ENCODE measurements at places on chromosomes 2 and 18.

- no peak for DNase-seq
These were observed 225.1 kb upstream of the ITGA4 start for GRCh38 chr2:181231886-181232621.

DNA sequence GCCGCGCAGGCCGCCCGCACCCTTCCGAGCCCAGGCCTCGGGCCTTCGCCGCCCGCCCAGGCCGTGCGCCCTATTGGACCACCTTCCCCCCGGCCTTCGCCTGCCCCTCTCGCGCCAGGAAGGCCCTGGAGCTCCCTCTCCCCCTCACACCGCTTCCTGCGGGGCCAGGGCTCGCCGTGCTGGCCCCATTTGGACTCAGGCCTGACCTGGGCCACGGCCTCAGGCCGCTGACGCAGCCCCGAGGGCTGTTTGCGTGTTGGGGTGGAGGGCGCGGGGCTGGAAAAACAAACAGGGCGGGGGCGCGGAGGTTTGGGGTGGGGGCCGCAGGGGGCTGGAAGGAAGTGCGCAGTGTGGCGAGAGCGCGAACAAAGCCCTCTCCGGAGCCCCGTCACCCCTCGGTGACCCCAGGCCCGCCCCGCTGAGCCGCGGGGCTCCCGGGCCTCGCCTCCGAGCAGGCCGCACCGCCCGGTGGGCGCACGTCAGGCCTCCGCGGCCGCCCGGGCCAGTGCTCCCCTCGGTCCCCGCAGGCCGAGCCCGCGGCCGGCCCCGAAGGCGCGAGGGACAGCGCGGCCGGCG lies 12.3 kb upstream of the SIX3 start:
- DNase-seq = no peak

DNA sequence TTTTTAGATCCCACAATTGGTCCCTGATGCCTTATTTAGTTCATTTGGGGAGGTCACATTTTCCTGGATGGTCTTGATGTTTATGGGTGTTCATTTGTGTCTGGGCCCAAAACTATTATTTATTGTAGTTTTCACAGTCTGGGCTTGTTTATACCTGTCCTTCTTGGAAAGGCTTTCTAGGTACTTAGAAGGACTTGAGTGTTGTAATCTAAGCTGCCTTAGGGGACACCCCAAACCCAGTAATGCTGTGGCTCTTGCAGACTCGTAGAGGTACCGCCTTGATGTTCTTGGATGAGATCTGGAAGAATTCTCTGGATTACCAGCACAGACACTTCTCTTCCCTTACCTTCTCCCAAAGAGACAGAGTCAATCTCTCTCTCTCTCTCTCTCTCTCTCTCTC lies 25.0 kb upstream of the ITSN2 start:
- DNase-seq = no peak

GRCh38 chr2:98823196-98824170 lies 92.6 kb upstream of the MGAT4A start:
- peak; percentile 59 for DNase-seq

- no peak for DNase-seq
These were observed 126.3 kb downstream of the ALPK2 start for GRCh38 chr18:58502628-58503027.

GRCh38 chr18:55465313-55465712 lies 122.7 kb downstream of the TCF4 start:
- no peak for DNase-seq

DNA sequence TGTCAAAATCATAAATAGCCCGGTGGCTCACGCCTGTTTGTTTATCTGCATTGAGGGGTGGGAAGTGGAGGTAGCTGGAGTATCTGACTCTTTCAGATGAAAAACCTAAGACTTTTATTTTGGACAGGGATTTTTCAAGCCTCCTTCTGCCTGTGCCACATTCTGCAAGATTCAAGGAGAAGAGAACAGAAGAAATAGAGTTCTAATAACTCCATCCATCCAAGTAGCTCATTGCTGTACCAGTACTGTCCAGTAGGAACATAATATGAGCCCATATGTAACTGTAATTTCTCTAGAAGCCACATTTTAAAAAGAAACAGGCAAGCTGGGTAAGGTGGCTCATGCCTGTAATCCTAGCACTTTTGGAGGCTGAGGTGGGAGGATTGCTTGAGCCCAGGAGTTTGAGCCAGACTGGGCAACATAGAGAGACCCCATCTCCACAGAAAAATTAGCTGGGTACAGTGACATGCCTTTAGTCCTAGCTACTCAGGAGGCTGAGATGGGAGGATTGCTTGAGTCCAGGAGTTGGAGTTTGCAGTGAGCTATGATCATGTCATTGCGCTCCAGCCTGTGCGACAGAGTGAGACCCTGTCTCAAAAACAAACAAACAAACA lies 35.4 kb upstream of the NT5DC4 start:
- no peak for DNase-seq

DNA sequence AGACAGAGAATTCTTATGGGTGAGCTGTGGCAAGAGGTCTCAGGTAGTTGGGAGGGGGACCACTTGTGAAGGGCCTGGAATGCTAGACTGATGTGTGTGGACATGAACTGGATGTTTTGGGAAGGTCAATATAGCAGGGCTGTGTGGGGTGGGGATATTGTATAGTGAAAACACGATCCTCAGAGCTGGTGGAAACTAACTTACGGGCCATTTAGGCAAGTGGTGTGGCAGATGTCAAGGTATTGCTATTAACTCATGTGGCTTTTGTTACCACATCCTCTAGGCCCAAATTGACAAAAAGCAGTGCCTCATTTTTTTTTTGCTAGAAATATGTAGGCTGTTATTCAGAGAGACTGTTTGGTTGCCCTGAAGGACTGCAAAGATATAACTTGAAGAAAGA lies 8.0 kb upstream of the GALNT1 start:
- DNase-seq = no peak

GRCh38 chr2:240257940-240258580 lies 117.6 kb upstream of the OTOS start:
- DNase-seq = no peak
